ENCODE measurements at places on chromosomes 6 and 20.

- DNase-seq: no peak
Measured at GRCh38 chr6:56009636-56010035, 134.2 kb upstream of the BMP5 start.

DNA sequence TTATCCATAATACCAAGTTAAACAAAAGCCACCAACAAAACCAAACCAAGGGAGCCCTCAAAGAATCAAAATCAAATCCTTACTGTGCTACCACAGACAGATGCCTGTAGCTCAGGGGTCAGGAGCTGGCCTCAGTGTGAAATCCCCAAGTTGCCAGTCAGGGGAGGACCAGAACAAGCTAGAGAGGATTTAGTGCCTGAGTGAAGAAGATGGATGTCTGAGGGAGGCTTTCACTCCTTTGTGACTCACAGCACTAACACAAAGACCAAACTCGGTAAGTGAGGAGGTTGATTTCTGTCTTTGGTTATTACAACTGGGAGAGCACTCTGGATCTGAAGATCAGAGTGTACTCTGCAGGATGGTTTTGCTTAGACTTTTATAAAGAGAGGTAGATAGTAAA, 189.9 kb upstream of the ZNF184 start:
- no peak for DNase-seq

DNA sequence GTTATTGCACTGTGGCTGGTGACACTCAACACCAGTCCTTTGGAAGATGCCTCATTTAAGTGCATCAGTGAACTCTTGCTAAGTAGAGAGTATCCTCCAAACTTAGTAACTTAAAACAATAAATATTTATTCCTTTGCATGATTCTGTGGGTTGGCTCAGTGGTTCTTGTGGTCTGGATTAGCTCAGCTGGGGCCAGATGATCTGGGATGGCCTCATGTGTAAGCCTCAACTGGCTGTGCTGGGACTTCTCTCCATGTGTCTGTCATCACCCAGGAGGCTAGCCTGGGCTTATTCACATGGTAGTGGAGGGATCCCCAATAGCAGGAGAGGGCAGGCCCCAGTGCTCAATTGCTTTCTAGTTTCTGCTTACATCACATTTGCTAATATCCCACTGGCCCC, 8.3 kb downstream of the LRRN4 start:
- no peak for DNase-seq

DNA sequence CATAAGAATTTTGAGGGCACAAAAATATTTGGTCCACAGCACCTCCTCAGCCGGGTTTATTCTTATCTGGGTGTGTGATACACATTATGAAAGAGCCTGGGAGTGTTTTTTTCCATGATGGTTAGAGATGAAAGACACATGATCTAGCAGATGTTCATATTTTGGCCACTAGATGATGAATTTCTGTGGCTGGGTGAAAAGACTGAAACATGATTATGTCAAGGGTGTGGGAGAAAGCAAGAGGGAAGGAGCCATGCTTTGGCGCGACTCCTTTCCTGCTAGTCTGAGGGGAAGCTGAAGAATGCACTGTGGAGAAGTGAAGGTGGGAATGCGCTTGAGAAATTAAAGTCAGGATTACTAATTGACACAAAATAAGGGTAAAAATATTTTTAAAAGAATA, 102.3 kb downstream of the SH3BGRL2 start:
- no peak for DNase-seq

DNA sequence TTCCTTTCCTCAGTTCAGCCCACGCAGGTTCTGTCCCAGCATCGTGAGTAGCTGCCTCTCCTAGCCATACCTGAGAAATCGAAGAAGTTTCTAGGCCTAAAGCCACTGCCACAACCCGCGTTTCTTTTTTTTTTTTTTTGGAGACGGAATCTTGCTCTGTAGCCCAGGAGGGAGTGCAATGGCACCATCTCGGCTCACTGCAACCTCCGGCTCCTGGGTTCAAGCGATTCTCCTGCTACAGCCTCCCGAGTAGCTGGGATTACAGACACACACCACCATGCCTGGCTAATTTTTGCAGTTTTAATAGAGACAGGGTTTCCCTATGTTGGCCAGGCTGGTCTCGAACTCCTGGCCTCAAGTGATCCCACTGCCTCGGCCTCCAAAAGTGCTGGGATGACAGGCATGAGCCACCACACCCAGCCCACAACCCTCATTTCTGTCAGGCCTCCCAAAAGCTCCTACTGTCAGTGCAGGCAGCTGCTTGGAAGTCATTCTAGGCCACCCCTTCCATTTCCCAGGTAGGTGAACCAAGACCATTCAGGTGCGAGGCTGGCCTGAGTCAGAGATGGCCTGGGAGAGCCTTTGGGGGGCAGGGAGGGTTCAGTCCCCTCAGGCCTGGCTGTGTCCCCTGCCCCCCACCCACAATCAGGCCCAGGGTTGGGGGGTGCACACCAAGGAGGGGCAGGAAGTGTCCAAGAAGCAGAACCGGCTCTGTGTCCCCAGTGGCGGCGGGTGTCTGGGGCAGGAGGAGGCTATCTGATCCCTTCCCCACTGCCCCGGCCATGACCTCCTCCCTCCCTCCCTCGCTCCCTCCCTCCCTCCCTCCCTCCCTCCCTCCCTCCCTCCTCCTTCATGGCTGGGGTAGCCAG, 47.2 kb downstream of the NOL4L start:
- DNase-seq: no peak

GRCh38 chr6:133040094-133040802, 200.9 kb upstream of the EYA4 start:
- DNase-seq: no peak

GRCh38 chr20:46176739-46177378, 58.7 kb downstream of the CD40 start:
- no peak for DNase-seq

DNA sequence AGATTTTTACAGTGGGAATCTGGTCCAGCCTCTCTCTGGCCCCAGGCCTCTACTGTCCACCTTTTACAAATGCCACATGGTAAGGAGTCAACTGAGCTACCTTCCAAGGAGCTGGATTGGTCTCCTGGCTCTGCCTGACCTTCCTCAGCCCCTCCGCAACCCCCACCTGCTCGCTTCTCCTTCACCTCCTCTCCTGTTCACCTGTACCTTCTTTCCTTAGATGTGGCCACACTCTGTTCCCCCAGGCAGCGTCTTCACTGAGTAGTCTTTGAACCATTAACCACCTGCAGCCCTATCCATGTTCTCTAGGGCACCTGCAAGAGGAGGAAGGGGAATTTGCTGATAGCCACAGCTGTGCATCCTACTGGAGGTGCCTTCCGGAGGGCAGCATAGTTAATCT, 55.3 kb upstream of the DDR1 start:
- DNase-seq: no peak

DNA sequence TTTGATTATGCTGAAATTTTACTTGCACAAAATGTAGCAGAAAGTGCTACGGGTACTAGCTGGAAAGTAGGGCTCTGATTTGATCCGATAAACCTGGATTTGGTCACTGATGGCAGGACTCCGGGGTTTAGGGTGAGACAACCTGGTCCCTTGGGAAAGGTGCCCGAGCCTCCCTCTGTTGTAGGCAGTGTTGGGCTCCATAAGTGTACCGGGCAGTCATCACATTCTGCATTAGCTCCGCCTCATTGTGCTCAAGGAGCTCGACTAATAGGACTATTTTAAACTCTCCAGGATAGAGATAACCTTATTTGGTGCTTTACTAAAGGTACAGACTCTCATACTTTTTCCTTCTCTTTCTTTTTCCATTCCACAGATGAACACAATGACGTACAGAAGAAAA, 117.6 kb downstream of the UTRN start:
- DNase-seq: no peak

GRCh38 chr20:40720826-40721225, 31.8 kb upstream of the MAFB start:
- no peak for DNase-seq

DNA sequence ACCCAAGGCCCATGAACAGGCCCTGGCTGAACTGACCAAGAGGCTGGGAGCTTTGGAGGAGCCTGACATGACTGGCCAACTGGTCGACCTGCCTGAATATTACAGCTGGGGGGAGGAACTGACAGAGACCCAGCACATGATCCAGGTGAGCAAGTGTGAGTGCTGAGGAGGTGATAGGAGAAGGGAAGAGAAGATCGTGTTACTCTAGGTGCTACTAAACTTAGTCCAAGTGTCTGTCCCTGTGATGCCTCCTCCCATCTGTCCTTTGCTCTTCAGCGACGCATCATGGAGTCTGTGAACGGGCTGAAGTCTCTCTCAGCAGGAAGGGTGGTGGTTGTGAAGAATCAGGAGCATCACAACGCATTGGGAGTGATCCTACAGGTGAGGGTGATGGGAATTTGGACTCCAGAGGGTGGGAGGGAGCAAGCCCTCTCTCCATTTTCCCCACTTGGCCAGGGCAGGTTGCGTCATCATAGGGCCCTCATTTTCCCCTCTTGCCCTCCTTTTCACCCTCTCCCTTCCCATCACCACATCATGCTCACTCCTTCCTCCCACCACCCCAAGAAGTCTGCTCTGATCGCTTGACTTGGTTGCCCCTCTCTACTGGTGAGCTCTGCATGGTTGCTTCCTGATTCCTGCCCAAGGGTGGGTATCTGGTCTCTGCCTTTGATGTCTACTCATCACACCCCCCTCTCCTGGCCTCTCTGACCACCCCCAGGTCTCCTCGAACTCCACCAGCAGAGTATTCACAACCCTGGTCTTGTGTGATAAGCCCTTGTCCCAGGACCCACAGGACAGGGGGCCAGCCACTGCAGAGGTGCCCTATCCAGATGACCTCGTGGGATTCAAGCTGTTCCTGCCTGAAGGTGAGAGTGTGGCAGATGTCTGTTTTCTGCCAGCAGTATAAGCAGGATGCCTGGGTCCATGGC, 4.7 kb downstream of the DXO start:
- DNase-seq: no peak

GRCh38 chr6:82957868-82958245, 107.8 kb downstream of the UBE3D start:
- DNase-seq: no peak

GRCh38 chr6:15474196-15474595, 188.6 kb downstream of the DTNBP1 start:
- no peak for DNase-seq

- no peak for DNase-seq
Measured at GRCh38 chr6:151772446-151772845, 35.0 kb upstream of the ESR1 start.

GRCh38 chr20:21146215-21146614, 20.3 kb downstream of the KIZ start:
- no peak for DNase-seq

- DNase-seq: no peak
Measured at GRCh38 chr6:158408013-158408412, 95.7 kb downstream of the TULP4 start.

DNA sequence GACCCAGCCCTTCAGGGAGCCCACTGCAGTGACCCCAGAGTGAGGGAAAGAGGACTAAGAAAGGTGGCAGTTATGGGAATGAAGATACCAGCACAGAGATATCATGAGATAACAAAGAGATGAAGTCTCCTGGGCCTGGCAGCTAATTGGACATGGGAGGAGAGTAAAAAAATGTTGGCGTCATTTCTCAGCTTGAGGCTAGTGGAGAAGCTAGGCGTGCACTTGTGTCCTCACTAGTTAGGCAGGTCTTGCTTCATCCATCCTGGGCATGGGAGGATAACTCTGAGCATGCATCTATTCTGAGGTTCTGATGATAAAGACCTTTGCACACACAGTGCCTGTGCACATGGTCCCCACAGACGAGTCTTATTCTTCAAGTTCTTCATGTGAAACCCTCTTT, 4.1 kb upstream of the GFOD1 start:
- DNase-seq: no peak

DNA sequence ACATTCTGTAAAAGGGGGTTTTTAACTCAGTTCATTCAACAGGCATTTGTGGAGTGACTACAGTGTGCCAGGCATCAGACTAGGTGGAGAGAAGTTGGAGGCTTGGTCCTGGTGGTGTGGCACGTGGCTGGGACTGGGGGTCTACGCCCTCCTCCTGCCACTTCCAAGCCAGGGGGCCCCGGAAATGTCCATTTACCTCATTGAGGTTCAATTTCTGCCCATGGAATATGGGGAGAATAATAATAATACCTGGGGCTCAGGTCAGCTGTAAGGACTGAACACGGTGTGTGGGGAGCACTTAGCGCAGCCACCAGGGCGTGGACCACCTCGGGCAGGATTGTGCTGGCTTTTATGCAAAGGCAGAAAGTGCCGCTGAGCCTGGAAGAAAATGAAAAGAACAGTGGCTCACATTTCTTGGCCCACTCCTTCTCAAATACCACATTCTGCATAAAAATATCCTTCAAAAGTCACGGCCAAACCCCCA, 229.4 kb downstream of the ANKRD60 start:
- DNase-seq: no peak

- DNase-seq: no peak
Measured at GRCh38 chr20:47406849-47407682, 50.6 kb upstream of the ZMYND8 start.

GRCh38 chr6:97668716-97669115, 385.7 kb upstream of the MMS22L start:
- DNase-seq: no peak

DNA sequence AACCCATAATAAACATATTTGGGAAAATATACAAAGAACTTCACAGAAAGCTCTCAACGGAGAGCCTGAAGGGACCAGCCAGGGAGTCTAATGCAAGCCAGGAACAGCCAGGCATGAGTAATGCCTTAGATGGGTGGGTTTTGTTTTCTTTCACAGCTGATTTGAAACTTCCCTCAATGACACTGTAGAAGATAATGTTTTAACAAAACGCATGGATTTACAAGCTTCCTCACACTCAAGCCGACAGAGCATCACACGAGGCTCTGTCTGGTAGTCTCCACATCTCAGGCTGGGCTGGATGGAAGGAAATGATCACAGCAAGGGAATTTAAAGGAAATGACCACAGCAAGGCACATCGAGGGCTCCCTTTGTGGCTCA, 113.9 kb downstream of the GMPR start:
- DNase-seq: no peak

DNA sequence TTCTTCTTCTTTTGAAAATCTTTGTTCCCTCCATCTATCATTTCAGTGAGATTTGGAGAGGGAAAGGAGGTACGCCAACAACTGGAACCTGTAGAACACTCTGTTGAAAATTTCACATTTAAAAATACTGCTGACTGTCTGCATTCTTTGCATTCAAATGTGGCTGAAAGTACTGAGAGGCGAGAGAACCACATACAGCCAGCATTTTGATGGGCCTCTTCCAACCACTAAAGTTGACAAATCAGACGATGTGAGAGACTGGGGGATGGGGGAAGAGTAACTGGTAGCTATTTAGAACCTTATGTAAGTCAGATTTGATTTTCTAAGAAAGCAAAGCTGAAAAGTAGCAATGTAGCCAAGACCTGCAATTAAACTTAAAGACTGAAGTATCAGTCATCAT, 77.5 kb downstream of the FKBP5 start:
- no peak for DNase-seq
